ENCODE measurements at places on chromosomes 2 and 18.
A peak's percentile ranks its signal among the peaks of the same experiment; 100 is the strongest.

DNA sequence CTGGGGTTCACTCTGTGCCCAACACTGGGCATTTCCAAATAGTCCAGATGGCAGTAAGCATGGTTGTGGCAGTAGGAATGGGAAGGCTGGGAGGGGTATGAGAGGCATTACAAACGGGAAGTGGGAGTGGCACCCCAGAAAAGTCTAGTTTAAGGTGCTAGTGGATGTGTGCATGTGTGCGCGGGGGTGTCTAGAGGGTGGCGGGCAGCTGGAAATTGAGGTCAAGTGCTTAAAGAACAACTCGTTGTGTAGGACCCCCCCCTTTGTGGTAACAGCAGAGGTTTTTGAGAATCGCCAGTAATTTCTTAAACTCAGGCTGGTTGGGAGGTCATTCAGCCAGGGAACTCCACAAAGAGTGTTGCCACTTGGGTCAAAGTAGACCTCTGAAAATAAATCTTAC, 69.9 kb downstream of the RHBDD1 start:
- DNase-seq: no peak

DNA sequence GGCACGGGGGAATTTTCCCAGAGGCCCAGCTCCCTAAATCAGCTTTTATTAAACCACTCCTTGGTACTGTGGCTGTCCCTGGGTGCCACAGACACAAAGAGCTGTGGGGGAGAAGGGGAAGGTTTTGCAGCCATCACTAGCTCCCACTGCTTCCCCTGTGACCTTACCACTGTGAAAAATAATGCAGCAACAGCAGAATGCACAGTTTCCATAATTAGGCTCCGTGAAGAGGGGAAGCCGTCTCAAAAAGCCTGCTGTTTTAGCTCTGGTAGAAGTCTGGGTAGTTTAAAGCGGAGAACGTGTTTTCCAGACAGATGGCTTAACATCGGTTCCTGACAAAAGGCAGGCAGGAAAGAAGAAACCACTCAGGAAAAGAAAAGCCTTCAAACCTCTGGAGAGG, 27.5 kb upstream of the CAB39 start:
- no peak for DNase-seq

GRCh38 chr2:174117951-174118930, 130.1 kb downstream of the OLA1 start:
- DNase-seq: peak; percentile 8

DNA sequence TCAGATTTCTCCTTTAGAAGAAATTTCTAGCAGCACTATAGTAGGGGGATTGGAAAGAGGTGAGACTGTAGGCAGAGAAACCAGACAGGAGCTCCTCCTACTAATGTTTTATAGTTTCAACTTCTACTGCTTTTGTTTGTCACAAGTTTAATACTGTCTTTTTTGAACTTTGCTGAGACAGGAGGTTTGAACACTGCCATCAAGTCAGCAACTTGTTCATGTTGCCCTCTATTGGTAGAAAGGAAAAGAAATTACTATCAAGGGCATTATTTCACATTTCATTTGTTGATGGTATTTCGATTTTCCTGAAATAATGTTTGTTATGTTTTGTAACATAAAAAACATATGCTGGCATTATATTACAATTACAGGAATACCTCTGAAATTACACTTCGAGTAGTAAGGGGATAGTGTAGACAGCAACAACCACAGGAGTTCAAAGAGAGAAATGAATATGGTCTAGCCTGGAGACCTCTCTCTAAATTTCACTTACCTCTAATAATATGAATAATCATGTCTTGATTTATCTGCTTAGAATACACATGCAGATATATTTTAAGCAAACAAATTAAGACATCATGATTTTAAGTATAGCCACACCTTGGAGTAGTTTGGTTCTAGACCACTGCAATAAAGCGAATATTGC, 12.4 kb upstream of the CCDC88A start:
- DNase-seq: no peak

DNA sequence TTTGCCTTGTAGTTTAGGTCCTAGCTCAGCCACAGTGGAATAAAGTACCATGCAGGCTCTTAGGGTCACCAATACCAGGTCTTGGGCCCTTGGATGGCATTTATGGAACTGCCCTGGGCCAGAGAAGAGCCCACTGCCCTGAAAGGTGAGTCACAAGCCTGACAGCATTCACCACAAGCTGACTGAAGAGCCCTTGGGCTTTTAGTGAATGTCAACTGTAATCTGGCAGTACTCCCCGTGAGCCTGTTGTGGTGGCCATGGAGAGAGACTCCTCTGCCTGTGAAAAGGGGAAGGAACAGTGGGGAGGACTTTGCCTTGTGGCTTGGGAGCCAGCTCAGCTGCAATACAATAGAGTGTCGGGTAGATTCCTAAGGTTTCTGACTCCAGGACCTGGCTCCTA, 1389.7 kb downstream of the DSC3 start:
- no peak for DNase-seq

GRCh38 chr2:37543999-37544557, 127.4 kb downstream of the CDC42EP3 start:
- no peak for DNase-seq

DNA sequence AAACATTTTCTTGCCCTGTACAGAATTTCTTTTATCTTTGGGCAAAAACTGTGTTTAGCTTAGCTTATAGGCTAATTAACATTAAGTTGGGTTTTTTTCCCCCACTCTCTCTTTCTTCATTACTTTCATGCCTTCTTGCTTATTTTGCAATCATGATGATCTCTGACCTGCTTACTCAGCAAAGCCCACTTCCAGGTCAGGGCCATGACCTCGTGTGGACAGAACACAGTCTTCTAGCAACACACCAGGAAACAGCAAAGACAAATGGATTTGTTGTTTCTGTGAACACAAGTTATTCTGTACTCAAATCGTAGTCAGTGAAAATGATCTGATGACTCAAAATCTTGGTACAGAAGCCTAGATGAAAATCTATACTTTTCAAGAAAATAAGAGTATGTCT, 60.7 kb downstream of the SPATS2L start:
- no peak for DNase-seq

GRCh38 chr2:222499226-222499625, 74.9 kb downstream of the SGPP2 start:
- DNase-seq: no peak

GRCh38 chr2:239264838-239265651, 135.8 kb downstream of the HDAC4 start:
- peak; percentile 86 for DNase-seq

DNA sequence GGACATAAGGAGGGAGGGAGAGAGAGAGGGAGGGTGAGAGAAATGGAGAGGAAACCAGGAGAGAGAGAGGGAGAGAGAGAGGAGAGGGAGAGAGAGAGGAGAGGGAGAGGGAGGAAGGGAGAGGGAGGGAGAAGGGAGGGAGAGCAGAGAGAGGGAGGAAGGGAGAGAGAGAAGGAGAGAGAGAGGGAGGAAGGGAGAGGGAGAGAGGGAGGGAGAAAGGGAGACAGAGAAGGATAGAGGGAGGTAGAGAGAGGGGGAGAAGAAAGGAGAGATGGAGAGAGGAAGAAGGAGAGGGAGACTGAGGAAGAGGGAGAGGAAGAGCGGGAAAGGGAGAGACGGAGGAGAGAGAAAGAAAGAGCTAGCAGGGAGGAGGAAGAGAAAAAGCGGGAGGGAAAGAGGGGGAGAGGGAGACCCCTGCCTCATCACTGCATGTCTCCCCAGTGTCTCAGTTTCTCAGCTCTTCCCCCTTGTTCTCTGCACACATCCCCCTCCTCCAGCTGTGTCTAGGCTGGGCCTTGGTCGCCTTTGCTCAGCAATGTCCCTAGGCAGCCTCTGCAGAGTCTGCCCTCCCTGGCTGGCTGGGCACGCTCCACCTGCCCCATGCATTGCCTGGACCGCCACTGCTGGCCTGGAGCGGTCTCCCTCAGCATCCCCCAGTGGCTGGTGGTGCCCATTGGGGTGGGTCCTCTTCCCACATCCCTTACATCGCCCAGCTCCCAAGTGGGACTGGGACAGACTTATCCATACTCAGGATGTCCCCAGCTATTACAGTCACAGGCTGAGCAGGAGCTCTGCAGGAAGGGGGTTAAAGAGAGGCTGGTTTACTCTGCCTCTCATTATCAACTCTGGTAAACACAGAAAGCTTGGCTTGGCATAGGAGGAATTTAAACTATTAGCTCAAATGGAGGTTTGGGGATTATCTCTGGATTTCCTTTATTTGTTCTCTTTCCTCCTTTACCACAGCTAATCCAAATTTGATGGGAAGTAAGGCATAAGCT, 85.7 kb upstream of the APCDD1 start:
- no peak for DNase-seq

DNA sequence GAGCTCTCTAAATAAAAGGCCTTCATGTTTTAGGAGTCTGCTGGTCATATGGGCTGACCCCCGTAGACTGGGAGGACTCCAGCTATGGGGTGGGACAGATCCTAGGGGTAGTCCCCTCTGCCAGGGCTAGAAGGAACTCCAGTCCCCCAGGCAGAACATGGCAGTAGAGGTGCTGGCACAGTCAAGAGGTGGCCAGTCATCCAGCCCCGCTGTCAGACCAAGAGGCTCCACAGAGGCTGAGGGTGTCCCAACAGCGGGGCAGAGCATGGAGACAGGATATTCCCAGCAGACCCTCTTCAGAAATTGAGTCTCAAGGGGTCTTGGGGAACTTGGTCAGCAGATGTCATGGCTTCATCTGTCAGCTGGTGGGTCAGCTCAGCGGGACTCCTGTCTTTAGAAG, 76.6 kb downstream of the LONRF2 start:
- no peak for DNase-seq

- no peak for DNase-seq
Observed at GRCh38 chr2:209636076-209636475, 135.6 kb upstream of the UNC80 start.

GRCh38 chr2:156077041-156077742, 255.3 kb downstream of the NR4A2 start:
- DNase-seq: no peak

GRCh38 chr2:215851082-215851481, 162.3 kb downstream of the MREG start:
- DNase-seq: no peak

- no peak for DNase-seq
Observed at GRCh38 chr18:23802817-23803216, 113.6 kb downstream of the LAMA3 start.

GRCh38 chr2:218020281-218020680, 17.5 kb upstream of the TNS1 start:
- DNase-seq: no peak

DNA sequence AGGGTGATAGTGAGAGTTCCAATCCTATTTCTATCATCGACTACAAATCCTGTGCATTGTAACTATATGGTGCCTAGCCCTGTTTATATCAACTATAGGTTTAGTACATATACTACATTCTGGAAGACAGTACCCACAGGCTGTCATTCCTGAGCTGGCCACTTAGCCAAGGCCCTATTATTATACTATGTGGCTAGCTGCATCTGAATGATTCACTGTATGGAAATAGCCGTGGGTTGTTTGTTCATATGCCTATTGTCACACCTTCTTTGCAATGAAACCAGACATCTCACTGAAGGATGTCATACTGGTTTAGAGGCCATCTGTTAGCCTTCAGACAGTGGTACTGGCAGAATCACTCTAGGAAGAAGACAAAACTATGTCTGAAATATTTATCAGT, 62.3 kb upstream of the FSIP2 start:
- no peak for DNase-seq

GRCh38 chr2:161042990-161043625, 117.1 kb upstream of the TANK start:
- DNase-seq: no peak

GRCh38 chr18:65938592-65939372, 188.0 kb downstream of the CDH7 start:
- no peak for DNase-seq

GRCh38 chr2:105404736-105405135, 5.9 kb upstream of the FHL2 start:
- DNase-seq: no peak

DNA sequence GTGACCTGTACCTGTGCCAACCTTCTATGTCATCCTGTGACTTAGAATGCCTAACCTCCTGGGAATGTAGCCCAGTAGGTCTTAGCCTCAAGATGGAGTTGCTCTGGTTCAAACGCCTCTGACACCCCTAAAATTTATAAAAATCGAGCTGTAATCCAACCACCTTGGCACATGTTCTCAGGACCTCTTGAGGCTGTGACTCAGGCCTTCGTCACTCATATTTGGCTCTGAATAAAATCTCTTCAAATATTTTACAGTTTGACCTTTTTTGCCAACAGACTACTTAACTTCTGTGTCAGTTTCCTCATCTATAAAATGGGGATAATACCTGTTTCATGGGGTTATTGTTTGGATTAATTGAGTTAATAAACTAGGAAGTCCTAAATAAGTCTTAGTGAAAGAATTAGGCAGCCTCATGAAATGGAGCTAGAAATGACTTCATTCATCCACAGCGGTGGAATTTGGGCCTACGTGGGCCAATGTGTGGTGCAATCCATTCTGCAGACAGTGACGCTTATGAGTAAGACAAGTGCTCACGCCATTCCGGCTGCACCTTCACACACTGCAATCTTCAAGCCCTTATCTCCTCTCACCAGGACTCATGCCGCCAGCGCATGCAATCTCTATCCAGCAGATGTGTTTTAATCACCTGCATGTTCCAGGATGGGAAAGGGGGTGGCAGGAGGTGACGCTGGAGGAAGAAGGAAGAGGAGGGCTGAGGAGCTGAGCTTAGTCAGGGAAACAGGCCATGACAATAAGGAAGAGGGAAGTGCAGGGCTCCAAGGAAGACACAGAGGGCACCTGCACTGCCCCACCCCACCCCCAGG, 2.0 kb upstream of the UBE2F start:
- DNase-seq: no peak

- DNase-seq: no peak
Observed at GRCh38 chr2:237268004-237268708, 145.8 kb downstream of the COL6A3 start.

DNA sequence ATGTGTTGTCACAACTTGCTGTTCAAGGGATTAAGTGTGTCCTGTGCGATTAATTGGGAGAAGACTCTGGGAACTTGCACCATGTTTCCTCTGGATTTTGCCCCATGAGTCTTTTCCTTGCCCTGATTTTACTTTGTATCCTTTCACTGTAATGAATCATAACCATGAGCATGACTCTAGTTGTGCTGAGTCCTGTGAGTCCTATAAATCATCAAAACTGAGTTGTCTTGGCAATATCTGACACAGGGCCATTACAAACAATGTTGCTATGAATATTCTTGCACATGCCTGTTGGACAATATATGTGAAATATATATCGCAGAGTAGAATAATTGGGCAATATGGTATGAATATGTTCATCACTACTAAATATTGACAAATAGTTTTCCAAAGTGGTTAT, 56.5 kb upstream of the COL5A2 start:
- DNase-seq: no peak

GRCh38 chr2:219352448-219353023, 20.0 kb upstream of the RESP18 start:
- peak; percentile 78 for DNase-seq

DNA sequence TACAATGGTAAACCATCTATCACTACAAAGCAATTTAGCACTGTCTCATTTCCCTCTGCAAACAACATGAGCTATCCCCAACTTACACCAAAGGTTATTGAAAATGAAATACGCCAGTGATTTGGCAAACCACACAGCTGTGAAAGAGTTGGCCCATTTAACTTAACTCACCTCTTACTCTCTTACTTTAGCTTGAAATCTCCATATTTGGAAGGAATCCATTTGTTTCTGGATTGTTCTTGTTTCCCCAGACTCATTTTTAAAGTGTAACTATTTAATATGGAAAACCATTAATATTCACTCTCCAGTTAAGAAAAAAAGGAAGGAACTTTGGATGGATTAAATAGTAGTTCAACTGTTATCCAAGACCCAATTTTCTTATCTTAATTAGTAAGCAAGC, 93.7 kb upstream of the TRIB2 start:
- DNase-seq: no peak
